Umbilical cord (tissue), 2 donors: ENCODE measurements at places on chromosomes 7 and 10. TPM values are rescaled to one million over a fixed set of nuclear protein-coding genes. Genes with fewer than 3 reads are reported as not detected.
A peak's percentile ranks its signal among the peaks of the same experiment; 100 is the strongest.

The GTF2IRD1 gene
- total RNA-seq: 8.9 TPM

The ZNF722 gene
- total RNA-seq: 7.2 TPM

DNA sequence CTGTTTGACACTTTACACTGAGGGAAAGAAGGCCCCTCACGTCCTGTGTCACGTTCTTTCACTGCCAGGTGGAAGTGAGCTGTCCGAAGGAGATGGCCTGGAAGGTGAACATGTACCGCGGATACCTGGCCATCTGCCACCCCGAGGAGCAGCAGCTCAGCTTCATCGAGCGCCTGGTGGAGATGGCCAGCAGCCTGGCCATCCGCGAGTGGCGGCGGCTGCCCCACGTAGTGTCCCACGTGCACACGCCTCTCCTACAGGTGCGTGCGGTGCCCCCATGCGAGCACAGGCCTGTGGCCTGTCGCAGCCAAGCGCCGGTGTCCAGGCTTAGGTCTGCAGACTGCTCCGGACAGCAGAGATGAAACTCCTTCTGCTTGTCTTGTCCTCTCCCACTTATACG, 103.4 kb downstream of the TRRAP start:
- DNase-seq: no peak

- DNase-seq: no peak
These were observed 875.5 kb upstream of the SORCS1 start for GRCh38 chr10:108039821-108040584.

DNA sequence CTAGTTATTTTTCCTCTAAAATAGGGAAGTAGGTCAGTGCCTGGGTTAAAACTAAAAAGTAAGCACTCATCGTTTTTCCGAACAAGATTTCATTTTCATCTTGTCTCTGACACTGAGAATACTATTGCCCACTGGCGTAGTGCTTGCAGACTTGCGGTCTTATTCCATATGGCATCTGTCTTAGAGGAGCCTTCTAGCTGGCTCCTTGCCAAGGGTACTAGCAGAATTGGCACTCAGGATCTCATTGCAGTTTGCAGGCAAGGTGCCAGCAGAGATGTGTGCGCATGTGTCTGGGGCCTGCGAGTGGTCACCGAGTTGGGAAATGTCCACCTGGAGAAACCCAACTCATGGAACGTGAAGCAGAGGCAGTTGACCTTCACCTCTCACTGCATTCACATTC, 143.4 kb downstream of the CELF2 start:
- no peak for DNase-seq

DNA sequence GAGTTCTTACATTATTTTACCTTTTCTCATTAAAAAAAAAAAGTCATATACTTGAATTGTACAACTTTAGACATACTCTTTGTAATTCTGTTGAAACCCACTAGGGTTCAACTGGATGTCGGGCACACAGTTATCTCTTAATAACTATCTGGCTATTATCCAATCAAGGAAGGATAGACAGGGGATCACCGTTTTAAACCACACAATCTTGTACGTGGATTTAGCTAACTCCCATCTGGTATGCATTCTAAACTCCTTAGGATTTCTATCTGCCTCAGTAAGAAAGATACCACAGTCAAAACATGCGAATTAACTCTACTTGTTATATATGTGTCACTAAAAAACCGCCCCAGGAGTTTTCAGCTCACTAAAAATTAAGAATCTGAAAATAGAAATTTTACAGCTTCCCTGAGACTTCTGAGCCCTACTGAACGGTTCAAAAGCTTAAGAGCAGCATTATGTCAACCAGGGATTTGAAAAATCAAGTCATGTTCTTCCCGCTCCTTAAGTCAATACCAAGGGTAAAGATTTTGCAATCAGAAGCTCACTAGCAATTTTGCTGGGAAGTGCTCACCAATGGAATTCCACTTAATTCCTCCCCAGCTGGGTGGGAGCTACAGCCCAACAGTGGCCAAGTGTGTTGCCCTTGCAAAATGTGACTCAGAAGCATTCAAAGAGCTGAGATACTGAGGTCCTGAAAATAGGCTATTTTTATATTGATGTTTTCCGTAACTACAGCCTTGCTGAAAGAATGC, 267.0 kb downstream of the FRMD4A start:
- DNase-seq: peak; percentile 98
